ENCODE measurements at places on chromosomes 6 and 20.

- no peak for DNase-seq
Observed at GRCh38 chr20:50805349-50805684, 10.5 kb downstream of the BCAS4 start.

DNA sequence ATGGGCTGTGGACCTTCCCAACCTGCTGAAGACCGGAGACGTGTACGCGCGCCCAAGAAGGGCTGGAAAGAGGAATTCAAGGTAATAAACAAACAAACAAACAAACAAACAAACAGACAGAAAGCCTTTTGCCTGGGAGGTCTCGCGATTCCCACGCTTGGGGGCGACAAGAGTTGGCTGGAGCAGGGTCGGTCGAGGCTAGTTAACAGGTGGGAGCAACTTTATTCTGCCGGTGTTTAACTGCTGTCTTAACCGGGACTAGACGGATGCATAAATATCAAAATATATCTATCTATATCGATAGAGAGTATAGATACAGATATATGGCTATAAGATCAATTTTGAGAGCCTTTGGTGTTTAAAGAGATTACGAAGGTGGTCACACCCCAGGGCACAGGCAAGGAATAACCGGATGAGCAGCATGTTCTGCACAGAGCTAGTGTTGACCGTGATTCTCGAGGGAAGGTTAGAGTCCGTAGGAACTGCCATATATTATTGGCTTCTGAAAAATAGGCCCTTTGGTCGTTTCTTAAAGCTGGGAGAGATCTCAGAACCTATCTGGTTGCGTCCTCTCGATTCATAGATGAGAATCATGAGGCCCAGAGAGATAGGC lies 514 bp downstream of the STMND1 start:
- no peak for DNase-seq

DNA sequence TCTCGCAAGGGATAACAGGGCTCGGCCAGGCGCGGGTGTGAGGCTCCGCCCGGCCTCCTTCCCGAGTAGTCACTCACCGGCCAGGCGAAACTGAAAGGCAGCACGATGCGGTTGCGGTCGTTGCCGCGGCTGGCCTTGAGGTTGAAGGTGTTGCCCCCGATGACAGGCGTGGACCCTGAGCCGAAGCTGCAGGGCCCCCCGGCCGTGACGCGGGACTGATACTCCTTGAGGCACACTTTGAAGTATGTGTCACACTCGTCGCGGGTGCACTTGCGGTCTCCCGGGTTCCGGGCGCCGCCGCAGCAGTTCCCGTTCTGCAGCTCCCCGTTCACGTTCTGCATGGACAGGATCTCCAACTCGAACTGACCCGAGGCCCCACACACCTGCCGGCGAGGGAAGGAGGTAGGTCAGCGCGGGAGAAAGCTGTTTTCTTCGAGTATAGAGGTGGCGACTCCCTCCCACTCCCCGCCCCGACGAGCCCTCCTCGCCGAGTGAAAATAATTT lies 1.1 kb downstream of the JAG1 start:
- DNase-seq = no peak

- DNase-seq = no peak
Observed at GRCh38 chr20:4775322-4776078, 53.8 kb downstream of the PRND start.

DNA sequence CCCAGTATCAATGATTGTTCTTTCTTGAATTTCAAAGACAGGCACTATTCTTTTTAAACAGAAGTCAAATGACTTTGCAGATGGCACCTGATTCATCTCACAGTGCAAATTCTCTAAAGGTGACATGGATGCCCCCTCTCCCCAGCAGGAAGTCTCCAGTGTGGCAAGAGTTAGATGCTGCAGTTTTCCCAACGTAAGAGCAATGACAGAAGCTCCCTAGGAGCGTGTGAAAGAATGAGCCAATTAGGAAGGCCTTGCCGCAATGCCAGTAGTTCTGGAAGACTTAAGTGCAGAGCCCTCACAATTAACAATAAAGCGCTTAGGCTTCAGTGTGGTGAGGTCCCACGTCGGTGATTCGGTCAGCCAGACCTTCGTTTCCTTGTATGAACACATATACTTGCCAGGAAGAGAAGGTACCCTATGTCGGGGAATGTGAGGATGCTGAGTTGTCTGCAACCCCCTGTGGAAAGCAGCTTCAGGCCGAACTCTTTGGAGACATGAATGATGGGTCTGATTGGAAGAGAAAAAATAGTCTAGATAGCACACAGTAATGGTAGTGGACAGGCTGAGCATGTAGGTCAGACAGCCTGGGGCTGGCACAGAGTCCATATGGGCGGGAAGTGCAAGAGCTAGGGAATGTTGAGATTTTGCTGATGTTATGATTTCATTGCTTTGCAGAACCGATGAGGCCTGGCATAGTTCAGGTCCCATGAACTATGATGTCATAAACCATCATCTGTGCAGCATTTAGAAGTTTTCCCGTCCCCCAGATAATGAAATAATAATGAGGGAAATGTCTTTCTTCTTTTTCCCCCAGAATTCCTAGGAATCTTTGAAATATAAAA lies 132.6 kb downstream of the PHACTR1 start:
- no peak for DNase-seq

DNA sequence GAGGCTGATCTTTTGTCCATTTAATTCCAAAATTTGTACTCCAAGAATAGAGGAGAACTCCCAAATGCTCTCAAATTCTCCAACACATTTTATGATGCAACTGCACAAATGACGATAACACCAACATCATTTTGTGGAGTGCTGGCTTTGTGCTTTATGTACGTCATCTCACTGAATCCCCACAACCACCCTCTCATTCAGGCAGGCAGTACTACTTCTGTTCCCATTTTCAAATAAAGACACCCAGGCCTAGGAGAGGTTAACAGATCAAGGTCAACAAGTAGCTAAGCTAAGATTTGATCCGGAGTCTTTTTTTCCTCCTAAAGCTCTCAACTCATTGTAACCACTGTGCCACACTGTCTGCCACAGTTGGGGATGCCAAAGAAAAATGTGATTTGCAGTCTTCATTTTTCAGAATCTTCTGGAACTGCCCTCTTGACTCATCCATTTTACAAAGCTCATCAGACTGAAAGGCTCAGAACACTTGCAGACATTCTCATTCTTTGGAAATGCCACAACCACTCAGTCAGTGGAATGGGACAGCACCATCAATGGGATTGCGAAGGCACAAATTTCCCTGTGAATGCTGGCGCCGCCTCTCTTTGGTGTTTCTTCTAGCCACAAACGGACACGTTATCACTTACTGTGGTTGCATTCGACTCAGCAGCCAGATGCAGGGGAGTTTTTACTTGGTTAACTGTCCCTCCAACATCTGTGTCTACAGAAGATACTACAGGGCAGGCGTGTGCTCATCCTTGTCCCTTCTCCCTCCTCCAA lies 184.4 kb downstream of the GJA10 start:
- no peak for DNase-seq

GRCh38 chr20:23027721-23028120 lies 7.4 kb upstream of the SSTR4 start:
- no peak for DNase-seq

Data from stimulated activated CD4-positive, alpha-beta T cell treated with anti-CD3 and anti-CD28 coated beads, Interleukin-1b, Interleukin-23, amount 100 ng/mL, for 1 hour (primary cell).